ENCODE measurements at places on chromosomes 7 and 10. TPM values are rescaled to one million over a fixed set of nuclear protein-coding genes. Genes with fewer than 3 reads are reported as not detected.

DNA sequence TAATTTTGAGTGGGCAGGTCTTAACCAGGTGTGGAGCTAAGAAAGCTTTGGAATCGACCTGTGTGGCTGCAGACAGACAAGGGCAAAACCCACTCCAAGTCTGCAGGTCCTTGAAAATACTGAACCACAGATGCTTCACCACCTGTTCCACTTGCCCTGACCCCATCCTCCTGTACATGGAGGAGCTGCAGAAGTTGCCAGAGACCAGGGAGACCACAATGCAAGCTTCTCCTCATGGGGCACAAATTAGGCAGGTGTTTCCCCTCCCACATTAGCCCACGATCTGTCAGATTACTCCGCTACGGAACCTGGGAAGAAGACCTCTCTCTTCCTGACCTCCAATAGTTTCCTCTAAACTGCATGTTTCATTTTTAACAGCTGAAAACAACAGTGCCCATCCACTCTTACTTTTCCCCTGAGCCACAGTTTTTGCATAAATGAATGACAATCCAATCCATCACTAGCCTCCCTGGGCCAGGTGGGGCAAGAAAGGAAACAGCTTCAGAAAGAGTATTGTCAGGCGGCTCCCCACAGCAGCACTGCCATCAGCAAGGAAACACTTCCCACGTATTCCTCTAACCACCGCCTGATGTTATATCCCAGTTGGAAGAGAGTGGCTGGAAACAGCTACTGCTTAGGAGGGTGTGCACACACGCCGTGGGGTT lies 141.6 kb downstream of the PRKAG2 start:
- H3K4me1 ChIP-seq = peaks cover 6% of the 10 kb centered on the region
- no peak for DNase-seq
- no peaks in the 10 kb centered on the region for H3K27me3 ChIP-seq
- no peak overlapping the region for H3K27ac ChIP-seq
- H3K36me3 ChIP-seq = no peaks in the 10 kb centered on the region
- H3K4me3 ChIP-seq = no peak overlapping the region

- 0 out of 2 replicates have a peak, but pooled peaks cover 5% of the 10 kb centered on the region for H3K4me1 ChIP-seq
- H3K36me3 ChIP-seq = peaks cover 1% of the 10 kb centered on the region
- no peak overlapping the region for H3K4me3 ChIP-seq
- peaks cover 2% of the 10 kb centered on the region for H3K27me3 ChIP-seq
- H3K27ac ChIP-seq = no peak overlapping the region
Measured at GRCh38 chr7:21939136-21939857, 6.4 kb downstream of the CDCA7L start.

GRCh38 chr10:14665304-14665703 lies 109.4 kb downstream of the FAM107B start:
- no peaks in the 10 kb centered on the region for H3K27me3 ChIP-seq
- no peaks in the 10 kb centered on the region for H3K36me3 ChIP-seq
- DNase-seq = no peak
- H3K4me1 ChIP-seq = peaks cover 10% of the 10 kb centered on the region
- no peak overlapping the region for H3K27ac ChIP-seq

DNA sequence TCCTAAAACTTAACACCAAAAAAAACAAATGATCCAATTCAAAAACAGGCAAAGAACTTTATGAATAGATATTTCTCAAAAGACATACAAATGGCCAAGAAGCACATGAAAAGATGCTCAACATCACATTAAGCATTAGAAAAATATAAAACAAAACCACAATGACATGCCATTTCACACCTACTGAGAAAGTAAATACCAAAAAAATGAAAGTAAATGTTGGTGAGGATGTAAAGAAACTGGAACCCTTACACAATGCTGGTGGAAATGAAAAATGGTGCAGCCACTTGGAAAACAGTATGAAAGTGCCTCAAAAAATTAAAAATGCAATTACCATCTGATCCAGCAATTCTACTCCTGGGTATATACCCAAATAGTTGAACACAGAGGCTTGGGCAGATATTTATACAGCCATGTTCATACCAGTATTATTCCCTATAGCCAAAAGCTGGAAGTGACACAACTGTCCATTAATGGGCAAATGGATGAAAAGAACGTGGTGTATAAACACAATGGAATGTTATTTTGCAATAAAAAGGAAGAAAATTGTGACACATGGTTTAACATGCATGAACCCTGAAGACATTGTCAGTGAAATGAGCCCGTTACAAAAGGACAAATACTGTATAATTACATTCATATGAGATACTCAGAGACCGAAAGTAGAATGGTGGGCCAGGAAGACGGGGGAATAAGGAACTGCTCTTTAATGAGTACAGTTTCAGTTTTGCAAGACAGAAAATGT lies 89.0 kb downstream of the JMJD1C start:
- no peak overlapping the region for H3K27ac ChIP-seq
- DNase-seq = no peak
- no peaks in the 10 kb centered on the region for H3K4me1 ChIP-seq
- H3K4me3 ChIP-seq = no peak overlapping the region
- H3K36me3 ChIP-seq = no peaks in the 10 kb centered on the region

DNA sequence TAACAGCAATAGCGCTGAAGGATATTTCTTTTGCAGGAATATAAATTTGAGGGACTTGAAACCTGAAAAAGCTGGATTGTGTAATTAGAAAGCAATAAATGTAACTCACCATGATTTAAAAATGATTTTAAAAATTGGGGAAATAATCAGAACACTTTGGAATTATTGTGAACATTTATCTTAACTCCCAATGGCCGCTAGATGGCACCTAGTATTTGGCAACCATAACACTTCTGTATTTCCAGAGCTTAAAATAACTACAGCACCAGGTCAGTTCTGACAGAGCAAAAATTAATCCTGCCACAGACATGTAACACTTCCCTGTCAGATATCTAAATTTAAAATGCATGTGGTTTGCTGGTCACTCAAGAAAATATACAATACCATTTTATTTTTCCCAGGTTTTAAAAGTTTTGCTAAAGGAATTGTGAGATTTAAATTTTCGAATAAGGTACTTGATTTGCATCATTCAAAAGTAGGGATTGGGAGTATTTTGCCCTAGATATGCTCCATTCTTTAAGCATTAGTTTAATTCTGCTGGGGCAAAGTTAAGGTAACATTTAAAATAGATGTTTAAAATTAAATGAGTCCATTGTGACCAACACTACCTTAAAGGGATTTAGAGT lies 144.5 kb downstream of the PPP1R3A start:
- H3K4me1 ChIP-seq = no peaks in the 10 kb centered on the region
- H3K4me3 ChIP-seq = no peak overlapping the region
- DNase-seq = no peak

DNA sequence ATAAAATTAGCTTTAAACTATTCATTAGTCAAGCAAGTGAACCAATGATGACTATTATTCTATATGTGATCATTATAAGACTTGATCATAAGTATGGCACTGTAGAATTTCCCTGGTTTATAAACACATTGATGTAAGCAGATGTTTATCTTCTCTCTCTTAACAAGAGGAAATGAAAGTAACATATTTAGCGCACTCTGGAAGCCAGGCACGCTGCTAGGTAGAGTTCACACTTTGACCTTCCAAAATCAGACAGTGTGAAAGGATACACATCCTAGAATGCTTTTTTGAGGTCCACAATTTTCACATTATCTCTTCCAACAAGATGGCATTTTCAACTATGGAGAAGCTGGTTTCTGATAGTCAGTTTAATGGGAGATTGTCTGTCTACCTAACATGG lies 529.4 kb upstream of the IGFBP3 start:
- H3K27me3 ChIP-seq = no peaks in the 10 kb centered on the region
- H3K27ac ChIP-seq = no peak overlapping the region
- no peaks in the 10 kb centered on the region for H3K4me1 ChIP-seq
- no peak for DNase-seq

The PRKG1 gene
- total RNA-seq = 0.12 TPM

The NSUN5 gene
- total RNA-seq = 73.4 TPM

The RARRES2 gene
- not detected for total RNA-seq

The TMEM176B gene
- total RNA-seq = 31.4 TPM

The ANKRD1 gene
- 75.7 TPM for total RNA-seq

The UBTD1 gene
- 11.4 TPM for total RNA-seq

Data from Caco-2 (cell line).